ENCODE measurements at places on chromosomes 2 and 18.

- DNase-seq = no peak
Measured at GRCh38 chr2:116706396-116706795, 1108.1 kb upstream of the DDX18 start.

- DNase-seq = no peak
Measured at GRCh38 chr2:20599001-20599600, 51.8 kb downstream of the HS1BP3 start.

GRCh38 chr2:241767464-241768250, 9.0 kb upstream of the GAL3ST2 start:
- DNase-seq = no peak

- DNase-seq = no peak
Measured at GRCh38 chr18:67132919-67133318, 383.6 kb downstream of the DSEL start.

- DNase-seq = no peak
Measured at GRCh38 chr2:100953406-100954043, 48.6 kb upstream of the RPL31 start.

GRCh38 chr2:50646226-50646625, 385.7 kb downstream of the NRXN1 start:
- DNase-seq = no peak

DNA sequence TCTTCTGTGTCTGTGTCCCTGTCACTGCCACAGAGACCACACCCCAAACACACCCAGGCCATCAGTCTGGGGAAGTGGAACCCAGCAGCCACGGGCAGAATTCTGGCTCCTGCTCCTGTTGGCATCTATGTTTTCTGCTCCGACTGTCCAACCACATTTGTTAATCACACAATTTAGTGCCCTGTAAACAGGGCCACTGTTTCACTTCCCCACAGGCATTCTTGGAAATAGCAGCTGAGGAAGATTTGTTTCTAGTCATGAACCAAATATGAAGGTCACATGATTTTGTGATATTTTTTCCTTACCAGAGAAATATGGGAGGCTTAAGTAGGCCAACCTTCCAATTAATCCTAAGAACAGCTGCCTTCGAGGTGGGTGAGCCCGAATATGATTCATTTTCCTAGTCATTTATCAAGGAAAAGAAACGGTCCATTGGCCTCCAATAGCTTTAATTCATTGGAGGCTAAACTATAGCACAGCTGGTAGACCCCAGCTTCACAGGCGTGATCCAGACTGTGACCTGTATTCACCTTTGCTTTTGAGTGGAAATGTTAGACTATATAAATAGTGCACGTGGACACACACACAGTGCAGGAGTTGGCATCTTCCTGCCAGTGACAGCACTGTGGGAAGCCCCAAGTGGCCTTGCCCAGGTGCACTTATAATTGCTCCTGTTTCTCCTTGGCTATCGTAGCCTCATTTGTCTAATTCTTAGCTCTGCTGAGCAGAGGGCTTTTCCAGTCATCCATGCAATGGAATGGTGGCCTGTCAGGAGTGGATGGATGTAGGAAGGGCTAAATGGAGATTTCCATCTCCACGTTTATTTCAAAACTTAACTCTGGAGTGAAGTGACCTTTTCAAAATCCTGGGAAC, 267.9 kb downstream of the LPIN1 start:
- no peak for DNase-seq

- no peak for DNase-seq
Measured at GRCh38 chr18:32321826-32322225, 132.0 kb downstream of the MEP1B start.

GRCh38 chr2:20516646-20517341, 69.9 kb downstream of the RHOB start:
- no peak for DNase-seq

DNA sequence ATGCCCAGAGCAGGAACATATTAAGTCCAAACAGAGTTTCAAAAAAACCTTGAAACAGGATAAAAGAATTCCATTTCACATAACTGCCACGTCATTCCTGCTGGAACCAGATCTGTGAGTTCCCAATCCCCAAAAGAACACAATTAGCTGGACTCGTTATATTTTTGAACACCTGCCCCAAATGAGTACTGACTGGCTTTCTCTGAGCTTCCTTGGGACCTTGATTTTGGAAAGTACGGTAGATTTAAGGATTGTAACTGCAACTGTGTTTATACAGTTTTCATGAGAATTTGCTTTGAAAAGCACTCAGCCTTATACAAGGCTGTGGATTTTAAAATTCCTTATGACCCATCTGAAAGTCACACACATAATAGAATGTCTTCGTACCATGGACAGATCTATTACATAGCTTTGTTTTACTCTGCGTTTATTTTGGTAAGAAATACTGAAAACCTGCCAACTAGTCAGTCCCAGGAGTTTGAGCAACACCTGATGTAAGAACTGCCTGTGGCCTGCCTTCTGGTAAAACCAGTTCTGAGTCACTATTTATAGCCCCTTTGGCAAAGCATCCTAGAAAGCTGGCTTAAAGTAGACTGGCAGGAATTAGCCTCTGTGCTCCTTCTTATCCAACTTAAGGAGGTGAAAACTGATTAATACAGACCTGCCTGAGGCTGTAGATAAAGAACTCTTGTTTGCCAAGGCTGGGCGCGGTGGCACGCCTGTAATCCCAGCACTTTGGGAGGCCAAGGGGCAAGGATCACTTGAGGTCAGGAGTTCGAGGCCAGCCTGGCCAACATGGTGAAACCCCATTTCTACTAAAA, 48.1 kb downstream of the MERTK start:
- no peak for DNase-seq

GRCh38 chr2:229523663-229524062, 190.7 kb downstream of the DNER start:
- DNase-seq = no peak

- no peak for DNase-seq
Measured at GRCh38 chr2:12923907-12924610, 207.3 kb downstream of the TRIB2 start.

All from stimulated activated CD8-positive, alpha-beta memory T cell treated with anti-CD3 and anti-CD28 coated beads, Interleukin-15, amount 100 ng/mL, for 48 hours (primary cell).